ENCODE measurements at places on chromosomes 4 and X.
A peak's percentile ranks its signal among the peaks of the same experiment; 100 is the strongest.

DNA sequence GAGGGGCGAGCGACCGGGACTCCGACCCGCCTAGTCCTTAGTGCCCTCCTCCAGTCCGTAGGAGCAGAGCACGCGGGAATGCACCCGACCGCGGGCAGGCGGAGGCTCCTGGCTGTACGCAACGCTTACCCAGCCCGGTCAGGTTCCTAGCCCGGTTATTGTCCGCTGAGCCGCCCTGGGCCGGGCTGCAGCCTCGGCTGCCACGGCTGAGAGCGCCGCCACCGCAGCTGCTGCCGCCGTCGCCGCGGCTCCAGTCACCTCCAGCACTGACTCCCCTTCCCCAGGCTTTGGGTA lies at the start of gene AMER1:
AMER1 (minus strand) TSS at position 268 of the 294 bp plus-strand sequence. CDS start 12,422 bp downstream, outside the sequence.
- DNase-seq = no peak

DNA sequence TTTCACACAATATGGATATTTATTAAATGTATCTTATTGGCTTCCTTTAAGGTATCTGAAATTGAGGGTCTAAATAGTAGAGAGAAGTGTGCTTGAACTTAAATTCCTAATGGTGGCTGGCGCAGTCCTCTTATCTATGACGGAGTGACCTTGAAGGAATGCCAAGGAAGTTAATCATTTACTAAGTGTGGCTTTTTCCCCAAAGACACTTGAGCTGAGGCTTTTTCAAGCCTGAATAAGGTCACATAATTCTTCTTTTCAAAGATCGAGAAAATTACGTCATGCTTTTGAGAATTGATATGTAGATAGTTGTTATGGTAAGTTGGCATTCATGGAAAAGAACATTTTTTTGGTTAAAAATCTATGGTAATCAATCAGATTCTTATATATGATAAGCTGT lies 11.7 kb upstream of the PRPS2 start:
- no peak for DNase-seq

DNA sequence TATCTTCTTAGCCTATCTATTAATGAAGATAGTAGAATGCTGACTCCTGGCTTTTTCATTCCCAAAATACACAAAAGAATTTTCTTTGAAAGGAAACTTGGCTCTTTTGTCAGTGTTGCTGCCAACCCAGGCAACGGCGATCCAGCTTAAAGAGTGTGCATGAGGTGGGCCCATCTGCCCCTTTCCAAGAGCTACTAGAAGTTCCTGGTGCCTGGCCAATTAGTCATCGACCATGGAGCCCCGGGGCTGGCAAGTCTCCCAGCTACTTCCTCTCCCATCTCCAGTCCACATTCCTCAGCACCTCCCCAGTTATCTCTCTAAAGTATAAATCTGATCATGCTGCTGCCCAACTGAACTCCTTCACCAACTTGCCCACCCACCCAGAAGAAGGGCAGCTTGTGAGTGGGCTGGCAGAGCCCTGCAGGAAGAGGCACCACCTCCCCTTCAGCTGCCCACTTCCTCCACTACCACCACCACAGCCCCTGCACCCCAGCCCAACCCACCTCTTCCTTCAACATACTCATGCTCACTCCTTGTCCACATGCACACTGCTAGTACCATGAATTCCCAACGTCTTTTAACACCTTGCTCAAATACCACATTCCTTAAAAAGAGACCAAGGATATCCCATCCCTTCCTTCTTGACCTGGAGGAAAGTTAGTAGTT lies 158.2 kb upstream of the MAP3K15 start:
- peak; percentile 85 for DNase-seq

DNA sequence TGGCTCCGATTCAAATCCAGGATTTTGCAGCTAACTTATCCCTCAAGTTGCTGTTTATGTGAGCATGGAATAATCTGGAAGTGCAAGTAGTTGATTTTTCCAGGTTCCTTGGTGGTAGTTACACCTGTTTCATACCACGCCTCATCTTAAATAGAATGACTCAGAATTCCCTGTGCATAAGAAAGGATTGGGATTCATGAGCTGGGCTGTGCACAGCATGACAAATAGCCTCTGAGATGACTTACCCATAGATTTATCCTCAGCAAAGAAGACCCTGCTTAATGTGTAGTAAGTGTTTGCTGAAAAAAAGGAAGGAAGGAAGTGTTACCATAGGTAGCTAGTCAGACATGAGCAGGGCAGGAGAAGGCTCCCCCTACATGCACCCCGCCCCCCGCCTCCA lies 777.7 kb upstream of the ADGRL3 start:
- no peak for DNase-seq

GRCh38 chrX:86806786-86807185 lies 658.5 kb downstream of the DACH2 start:
- DNase-seq = peak; percentile 47

GRCh38 chr4:1614854-1615595 lies 69.1 kb downstream of the FAM53A start:
- no peak for DNase-seq

GRCh38 chrX:48802905-48803200 lies 986 bp downstream of the HDAC6 start:
- DNase-seq = no peak

DNA sequence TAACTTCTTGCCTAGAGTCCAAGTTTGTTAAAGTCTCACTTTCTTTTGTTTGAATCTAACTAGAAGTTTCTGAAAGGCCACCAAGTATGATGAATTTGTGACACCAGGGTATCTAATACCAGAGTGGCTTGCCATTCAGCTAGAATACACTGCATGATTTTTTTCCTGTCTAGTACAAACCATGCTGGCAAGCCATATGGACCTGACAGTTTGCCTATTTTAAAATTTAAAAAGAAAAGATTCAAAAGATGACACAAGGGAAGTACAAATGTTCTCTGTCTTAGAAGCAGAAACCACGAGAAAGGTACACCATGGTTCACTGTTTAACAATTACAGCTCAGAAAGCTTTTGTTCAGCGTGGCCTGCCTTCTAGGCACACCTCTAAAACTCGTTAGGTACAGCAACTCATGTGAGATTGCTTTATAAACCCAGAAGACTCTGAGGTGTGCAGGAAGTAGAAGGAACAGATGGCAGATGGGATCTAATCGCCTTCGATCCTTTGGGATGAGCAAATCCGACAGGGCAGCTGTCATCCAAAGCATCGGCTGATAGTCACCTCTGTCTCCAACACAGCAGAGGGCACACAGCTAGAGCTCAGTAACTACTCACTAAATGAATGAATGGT lies 35.4 kb upstream of the CENPU start:
- DNase-seq = no peak

GRCh38 chr4:172983014-172983413 lies 185.6 kb upstream of the GALNT7 start:
- no peak for DNase-seq

- no peak for DNase-seq
These were observed 134.1 kb upstream of the SCML1 start for GRCh38 chrX:17603196-17603595.

GRCh38 chrX:54043056-54043455 lies 1.2 kb downstream of the PHF8 start:
- DNase-seq = no peak

GRCh38 chr4:89110986-89111832 lies at the start of gene TIGD2:
Gene TIGD2, plus strand, starts transcription at chr4:89111533. Its CDS starts 1,442 bp downstream, at chr4:89112975.
- peak; percentile 93 for DNase-seq

- DNase-seq = no peak
These were observed 63.6 kb upstream of the MAP3K15 start for GRCh38 chrX:19578956-19579355.
